ENCODE measurements at places on chromosomes 2 and 18. TPM values are rescaled to one million over a fixed set of nuclear protein-coding genes. Genes with fewer than 3 reads are reported as not detected.
A peak's percentile ranks its signal among the peaks of the same experiment; 100 is the strongest.

DNA sequence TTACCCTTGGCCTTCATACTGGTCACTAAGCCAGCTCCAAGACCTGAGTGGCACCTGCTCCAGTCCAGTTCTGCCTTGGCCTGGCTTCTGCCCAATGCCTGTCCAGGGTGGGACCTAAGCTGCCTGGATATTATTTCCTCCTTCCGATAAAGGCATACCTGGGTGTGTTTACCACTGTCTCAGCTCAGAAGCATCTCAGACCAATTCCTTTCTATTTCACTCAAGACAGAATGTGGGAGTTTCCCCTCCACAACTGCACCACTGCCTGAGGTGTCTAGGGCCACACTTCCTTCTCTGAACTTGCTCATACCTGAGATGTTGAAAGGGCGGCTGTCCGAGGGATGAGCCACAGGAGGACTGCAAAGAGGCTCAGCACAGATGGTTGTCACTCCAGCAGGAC is 18.4 kb upstream of the CAB39 start:
- no peak for DNase-seq
- no peaks in the 10 kb centered on the region for H3K4me1 ChIP-seq
- no peak overlapping the region for H3K27ac ChIP-seq
- H3K4me3 ChIP-seq = no peak overlapping the region

DNA sequence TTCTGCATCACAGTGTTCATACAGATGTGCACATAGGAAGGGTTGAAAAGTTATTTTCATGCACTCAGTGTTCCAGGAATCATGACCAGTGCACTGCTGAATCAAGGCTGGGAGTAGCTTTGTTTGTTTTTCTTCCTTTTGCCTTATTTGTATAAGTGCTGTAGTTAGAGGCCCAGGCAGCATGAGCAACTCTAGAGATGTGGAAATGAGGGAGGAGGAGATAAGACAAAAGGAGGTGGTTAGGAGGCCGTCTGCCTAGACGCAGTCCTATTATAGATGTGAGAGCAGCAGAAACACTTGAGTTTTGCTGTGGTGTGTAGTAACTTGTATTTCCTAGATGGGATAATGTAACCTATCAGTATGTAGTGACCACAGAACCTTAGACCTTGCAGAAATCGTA is 264.3 kb upstream of the RASGRP3 start:
- H3K27me3 ChIP-seq = no peaks in the 10 kb centered on the region
- DNase-seq = peak; percentile 33
- H3K27ac ChIP-seq = peak overlapping the region; percentile 95
- H3K4me1 ChIP-seq = peaks cover 17% of the 10 kb centered on the region

- H3K4me3 ChIP-seq = no peak overlapping the region
- no peaks in the 10 kb centered on the region for H3K36me3 ChIP-seq
- H3K27me3 ChIP-seq = no peaks in the 10 kb centered on the region
- H3K27ac ChIP-seq = no peak overlapping the region
- no peak for DNase-seq
Observed at GRCh38 chr2:2448178-2448577, 117.1 kb upstream of the MYT1L start.

- no peaks in the 10 kb centered on the region for H3K4me1 ChIP-seq
- no peaks in the 10 kb centered on the region for H3K27me3 ChIP-seq
- no peak overlapping the region for H3K27ac ChIP-seq
- H3K4me3 ChIP-seq = no peak overlapping the region
- no peaks in the 10 kb centered on the region for H3K36me3 ChIP-seq
- DNase-seq = no peak
Observed at GRCh38 chr2:27967076-27967475, 76.5 kb downstream of the BABAM2 start.

DNA sequence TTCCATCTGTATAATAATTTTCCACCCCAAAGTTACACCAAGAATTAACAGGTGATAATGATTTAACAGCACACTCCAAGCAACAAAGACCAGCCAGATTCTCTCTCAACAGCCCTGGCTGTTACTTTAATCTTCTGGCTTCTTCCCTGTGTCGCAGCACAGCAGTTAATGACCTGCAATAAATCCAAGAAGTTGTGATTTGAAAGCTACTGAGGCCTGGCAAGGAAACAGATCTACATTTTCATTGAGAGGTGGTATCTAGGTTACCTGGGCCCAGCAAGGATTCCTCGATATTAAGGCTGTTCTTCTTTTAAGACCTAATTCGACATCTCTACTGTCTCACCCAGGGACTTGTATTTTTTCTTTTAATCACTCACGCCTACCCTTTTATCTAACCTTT is 433.8 kb downstream of the NBAS start:
- no peak overlapping the region for H3K4me3 ChIP-seq
- H3K27ac ChIP-seq = no peak overlapping the region
- no peaks in the 10 kb centered on the region for H3K27me3 ChIP-seq
- DNase-seq = no peak
- H3K4me1 ChIP-seq = no peaks in the 10 kb centered on the region

GRCh38 chr2:127115471-127116199 is 8.7 kb upstream of the BIN1 start:
- no peaks in the 10 kb centered on the region for H3K4me1 ChIP-seq
- H3K27me3 ChIP-seq = no peaks in the 10 kb centered on the region
- no peak for DNase-seq
- no peak overlapping the region for H3K4me3 ChIP-seq
- H3K36me3 ChIP-seq = no peaks in the 10 kb centered on the region

- no peak overlapping the region for H3K4me3 ChIP-seq
- H3K27me3 ChIP-seq = no peaks in the 10 kb centered on the region
- no peak overlapping the region for H3K27ac ChIP-seq
- no peak for DNase-seq
- no peaks in the 10 kb centered on the region for H3K4me1 ChIP-seq
- H3K36me3 ChIP-seq = no peaks in the 10 kb centered on the region
Observed at GRCh38 chr2:217462121-217462520, 540.7 kb downstream of the TNS1 start.

DNA sequence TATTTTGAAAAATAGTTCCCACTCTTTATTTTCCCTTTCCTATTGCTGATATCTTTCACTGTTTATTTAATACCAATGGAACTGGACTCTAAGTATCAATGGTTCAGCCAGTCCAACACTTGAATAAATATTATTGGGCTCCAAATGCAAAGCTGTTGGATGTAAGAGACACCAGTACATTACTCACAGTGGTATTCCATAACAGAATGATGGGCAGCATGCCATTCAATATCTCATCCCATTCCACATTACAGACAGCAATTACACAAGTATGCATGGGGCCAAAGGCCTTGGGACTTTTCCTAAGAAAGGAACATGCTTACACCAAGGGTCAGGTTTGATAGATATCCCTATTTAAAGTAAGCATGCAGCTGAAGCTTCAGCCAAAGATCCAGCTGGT is 231.9 kb downstream of the RND3 start:
- H3K27ac ChIP-seq = no peak overlapping the region
- H3K4me1 ChIP-seq = peaks cover 9% of the 10 kb centered on the region
- H3K27me3 ChIP-seq = no peaks in the 10 kb centered on the region
- H3K36me3 ChIP-seq = no peaks in the 10 kb centered on the region

GRCh38 chr2:126239320-126239955 is 416.5 kb upstream of the GYPC start:
- H3K4me1 ChIP-seq = no peaks in the 10 kb centered on the region
- no peak for DNase-seq
- H3K36me3 ChIP-seq = no peaks in the 10 kb centered on the region
- H3K27me3 ChIP-seq = no peaks in the 10 kb centered on the region

DNA sequence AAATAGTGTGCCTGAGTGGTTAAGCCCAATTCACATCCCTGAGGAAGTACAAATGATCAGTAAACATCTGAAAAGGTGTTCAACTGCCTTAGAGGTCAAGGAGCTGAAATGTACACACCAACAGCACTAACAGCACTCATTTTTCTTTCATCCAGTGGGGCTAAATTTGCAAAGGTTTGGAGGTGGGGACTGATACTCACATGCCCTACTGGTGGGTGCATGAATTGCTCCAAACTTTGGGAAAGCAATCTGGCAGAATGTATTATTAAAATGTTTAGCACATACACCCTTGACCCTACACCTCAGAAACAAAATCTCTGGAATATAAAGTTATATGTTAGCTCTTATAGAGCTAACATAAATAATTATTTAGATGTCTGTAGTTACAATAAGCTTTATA is 19.0 kb upstream of the FAM178B start:
- H3K27me3 ChIP-seq = no peaks in the 10 kb centered on the region
- no peak overlapping the region for H3K4me3 ChIP-seq
- no peak overlapping the region for H3K27ac ChIP-seq
- H3K36me3 ChIP-seq = no peaks in the 10 kb centered on the region
- H3K4me1 ChIP-seq = no peaks in the 10 kb centered on the region

- H3K4me1 ChIP-seq = no peaks in the 10 kb centered on the region
- DNase-seq = no peak
- no peaks in the 10 kb centered on the region for H3K36me3 ChIP-seq
- no peaks in the 10 kb centered on the region for H3K27me3 ChIP-seq
- H3K27ac ChIP-seq = no peak overlapping the region
Observed at GRCh38 chr2:423479-423878, 135.6 kb upstream of the ALKAL2 start.

DNA sequence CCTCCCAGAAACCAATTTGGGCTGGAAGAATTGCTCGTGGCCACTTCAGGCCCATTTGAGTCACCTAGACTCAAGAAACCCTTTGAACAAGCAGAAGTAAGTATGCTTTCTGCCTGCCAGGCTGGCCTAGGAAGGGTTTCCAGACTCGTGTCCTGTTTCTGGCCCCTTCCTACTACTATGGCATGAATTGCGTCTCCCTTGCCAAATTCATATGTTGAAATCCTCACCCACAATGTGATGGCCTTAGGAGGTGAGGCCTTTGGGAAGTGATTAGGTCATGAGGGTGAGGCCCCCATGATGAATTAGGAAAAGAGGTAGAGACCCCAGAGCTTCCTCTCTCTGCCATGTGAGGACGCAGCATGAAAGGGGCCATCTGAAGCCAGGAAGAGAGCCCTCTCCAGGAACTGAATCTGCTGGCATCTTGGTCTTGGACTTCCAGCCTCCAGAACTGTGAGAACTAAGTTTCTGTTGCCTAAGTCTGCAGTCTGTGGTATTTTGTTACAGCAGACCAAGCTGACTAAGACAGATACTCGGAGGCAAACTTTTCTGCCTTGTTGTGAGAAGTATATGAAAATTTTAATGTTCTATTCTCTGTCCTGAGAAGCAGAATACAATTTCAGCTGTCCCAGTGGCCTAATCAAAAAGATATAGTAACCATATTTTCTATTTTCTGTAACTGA is 13.1 kb downstream of the GPR45 start:
- H3K36me3 ChIP-seq = no peaks in the 10 kb centered on the region
- no peaks in the 10 kb centered on the region for H3K27me3 ChIP-seq
- no peak for DNase-seq
- no peak overlapping the region for H3K4me3 ChIP-seq

DNA sequence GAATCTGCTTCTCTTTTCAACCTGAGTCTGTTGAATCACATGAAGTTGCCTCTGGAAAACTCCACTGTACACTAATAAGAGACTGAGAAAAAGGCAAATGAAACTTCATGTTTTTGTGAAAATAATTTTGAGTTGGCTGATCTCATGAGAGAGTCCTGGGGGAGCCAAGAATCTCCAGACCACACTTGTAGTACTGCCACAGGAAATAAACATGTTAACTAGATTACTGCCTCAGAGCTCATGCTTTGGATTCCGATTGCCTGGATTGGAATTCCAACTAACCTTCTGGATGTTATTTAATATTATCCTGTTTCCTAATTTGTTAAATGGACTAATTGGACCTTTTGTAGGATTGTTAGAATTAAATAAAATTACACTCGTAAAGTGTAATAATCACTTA is 25.2 kb downstream of the NUP35 start:
- no peak overlapping the region for H3K4me3 ChIP-seq
- peaks cover 3% of the 10 kb centered on the region for H3K36me3 ChIP-seq
- no peaks in the 10 kb centered on the region for H3K27me3 ChIP-seq
- no peak overlapping the region for H3K27ac ChIP-seq
- no peak for DNase-seq

CRYGD gene
- not detected for total RNA-seq

PIAS2 gene
- total RNA-seq = 54.5 TPM

WNT6 gene
- total RNA-seq = 1.2 TPM

PLGLB1 gene
- total RNA-seq = not detected

CABYR gene
- not detected for total RNA-seq

PTPRM gene
- total RNA-seq = 257 TPM
